ENCODE measurements at places on chromosomes 16 and 17.
A peak's percentile ranks its signal among the peaks of the same experiment; 100 is the strongest.

DNA sequence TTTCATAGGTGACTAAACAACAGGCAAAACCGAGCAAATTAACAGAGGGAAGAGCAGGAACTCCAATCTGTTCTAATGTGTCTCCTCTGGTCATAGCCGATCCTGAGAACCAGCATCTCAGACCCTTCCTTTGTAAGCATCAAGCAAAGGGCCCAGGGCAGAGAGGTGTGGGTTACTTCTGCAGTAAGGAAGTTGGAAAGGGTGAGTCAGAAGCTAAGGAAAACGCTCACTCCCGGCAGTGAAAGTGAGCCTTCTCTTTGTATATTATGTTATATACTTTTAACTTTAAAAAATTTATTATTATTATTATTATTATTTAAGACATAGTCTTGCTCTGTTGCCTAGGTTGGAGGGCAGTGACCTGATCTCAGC lies 77.7 kb downstream of the MRM3 start:
- DNase-seq = no peak

- DNase-seq = no peak
Measured at GRCh38 chr17:58344047-58344790, 7.8 kb downstream of the SUPT4H1 start.

DNA sequence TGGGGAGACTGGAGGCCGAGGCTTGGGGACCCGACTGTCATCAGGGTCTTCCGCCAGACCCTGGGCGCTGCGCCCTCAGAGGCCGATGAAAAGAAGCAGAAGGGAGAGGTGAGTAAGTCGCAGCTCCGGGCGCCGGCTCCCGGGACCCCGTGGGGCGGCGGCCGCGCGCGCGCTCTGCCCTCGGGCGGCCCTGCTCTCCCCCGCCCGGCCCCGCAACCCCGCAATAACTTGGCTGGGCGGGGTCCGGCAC lies 392 bp upstream of the ABHD15 start:
- DNase-seq = no peak

DNA sequence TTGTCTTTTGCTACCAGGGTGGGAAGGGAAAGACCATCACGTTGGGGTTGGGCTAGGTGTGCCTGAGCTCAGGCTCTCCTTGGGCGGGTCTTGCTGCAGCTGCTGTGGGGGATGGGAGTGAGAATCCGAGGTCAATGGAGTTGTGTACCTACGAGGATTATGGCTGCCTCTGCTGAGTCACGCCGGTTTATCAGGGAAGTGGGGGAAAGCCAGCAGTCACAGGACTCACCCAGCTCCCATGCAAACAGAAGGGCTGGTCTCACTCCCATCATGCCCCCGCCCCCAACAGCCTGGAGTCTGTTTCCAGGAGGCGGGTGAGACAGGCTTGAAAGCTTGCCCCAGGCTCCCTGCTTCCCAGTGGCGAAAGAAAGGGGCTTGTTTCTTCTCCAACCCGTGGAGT lies 1259.0 kb upstream of the GOT2 start:
- peak; percentile 22 for DNase-seq

DNA sequence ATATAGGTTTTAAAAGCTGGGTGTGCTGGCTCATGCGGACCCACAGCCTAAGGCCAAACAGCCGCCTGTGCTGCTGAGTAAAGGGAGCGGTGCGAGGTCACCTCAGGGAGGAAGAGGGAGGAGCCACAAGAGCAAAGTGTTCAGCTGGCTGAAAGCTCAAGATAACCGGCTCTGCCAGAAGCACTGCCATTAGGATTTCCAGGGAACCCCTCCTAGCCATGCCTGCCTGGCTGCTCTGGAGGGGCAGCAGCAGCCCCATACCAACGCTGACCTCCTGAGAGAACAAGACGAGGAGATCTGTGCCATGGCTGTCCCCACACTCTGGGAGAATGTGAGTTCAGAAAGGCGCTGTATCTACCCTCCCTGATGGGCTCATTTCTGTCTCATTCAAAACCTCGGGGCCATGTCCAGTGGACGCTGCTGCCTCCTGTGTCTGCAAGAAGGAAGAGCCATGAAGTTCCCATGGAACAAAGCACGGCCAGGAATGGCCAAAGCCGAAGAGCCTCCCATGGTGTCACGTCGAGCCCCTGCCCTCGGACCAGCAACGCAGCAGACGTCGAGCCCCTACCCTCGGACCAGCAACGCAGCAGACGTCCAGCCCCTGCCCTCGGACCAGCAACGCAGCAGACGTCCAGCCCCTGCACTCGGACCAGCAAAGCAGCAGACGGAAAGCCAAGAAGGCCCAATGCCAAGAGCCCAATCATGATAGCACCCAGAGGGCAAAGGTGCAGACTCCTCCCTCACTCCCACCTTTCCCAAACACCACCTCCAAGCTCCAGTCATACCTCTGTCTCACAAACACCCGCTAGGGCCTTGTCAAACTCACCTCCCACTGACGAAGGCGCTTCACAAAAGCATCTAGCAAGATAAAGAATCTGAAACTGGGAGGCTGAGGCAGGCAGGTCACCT lies 107.0 kb downstream of the ANKRD11 start:
- peak; percentile 42 for DNase-seq

DNA sequence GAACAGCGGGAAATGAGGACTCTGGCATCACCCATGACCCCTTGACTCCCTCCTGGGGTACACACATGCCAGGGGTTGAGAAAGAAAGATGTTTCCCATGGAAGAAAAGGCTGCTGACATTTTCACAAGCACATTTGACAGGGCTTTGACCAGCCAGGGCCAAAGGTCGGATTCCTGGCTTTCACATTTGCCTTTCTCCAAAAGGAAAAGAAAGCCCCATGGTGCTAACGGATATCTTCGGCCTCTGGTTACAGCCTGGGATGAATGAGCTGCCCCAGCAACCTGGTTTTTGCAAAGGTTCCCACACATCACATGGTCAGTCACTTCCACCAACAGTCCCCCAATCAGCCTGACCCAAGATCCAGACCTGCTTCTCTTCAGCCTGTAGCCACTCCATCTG lies 478.2 kb upstream of the CDH11 start:
- no peak for DNase-seq

- no peak for DNase-seq
Measured at GRCh38 chr16:73161977-73162376, 114.0 kb upstream of the ZFHX3 start.

DNA sequence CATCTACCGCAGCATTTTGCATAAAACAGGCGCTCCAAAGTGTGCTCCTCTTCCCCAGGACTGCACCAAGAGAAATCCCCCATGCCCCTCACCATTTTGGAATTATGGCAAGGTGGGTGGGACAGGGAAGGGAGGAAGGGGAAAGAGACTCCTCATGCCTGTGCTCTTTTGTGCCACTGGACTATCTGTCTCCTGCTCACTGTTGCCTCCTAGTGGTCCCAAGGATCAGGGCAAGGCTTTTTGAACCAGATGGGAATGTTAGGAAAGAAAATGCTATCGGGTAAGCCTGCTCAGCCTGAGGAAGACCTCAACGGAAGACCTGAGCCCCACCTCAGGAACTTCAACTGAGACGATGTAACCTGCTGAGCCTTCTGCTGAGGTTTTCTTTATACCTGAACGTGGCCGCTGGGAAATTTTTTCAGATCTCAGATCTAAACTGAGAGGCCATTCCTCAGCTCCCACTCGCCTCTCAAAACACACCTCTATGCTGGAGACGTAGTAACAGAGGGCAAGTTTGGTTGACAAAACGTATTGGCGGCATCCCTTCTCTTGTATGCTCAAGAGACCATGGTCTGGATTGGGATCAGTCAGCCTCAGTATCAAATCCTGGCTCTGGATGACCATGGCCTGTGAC lies 58.3 kb downstream of the SPACA3 start:
- peak; percentile 83 for DNase-seq

DNA sequence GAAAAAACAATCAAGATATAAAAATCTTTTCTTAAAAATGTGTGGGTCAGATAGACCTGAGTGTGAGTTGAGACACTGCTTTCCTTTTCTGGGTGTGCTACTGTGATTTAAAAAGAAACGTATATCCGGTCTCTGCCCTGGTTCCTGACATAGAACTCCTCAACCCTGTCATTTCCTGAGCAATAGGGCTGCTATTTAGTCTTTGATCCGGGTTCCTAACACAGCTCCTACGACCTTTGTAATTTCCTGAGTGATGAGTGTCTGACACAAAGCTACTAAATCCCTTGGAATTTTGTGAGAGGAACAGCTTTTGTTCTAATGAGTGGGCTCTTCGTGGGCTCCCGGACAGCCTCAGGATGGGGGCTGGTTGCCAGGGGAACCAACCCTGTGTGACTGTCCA lies 93.9 kb upstream of the FA2H start:
- peak; percentile 5 for DNase-seq

- peak; percentile 95 for DNase-seq
Measured at GRCh38 chr17:40317345-40317873, 8.4 kb downstream of the RARA start.

- peak; percentile 92 for DNase-seq
Measured at GRCh38 chr17:6755281-6755680, 565 bp upstream of the XAF1 start.

DNA sequence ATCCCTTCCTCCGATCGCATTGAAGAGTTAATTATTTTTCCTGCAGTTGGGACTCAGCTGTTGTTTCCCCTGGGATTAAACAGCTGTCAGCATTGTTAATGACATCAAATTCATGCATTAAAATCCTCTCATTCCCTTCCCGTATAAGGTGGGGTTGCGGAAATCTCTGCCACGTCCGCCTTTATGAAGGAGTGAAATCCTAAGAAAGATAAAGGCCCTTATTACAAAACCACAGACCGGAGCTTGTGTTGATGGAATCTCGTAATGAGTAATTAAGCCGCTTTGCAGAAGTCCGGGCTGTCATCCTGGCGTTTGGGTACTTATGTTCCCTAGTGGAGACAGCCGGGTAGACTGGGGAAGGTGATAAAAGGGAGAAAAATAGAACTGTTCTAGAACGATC lies 627.6 kb downstream of the MAF start:
- peak; percentile 96 for DNase-seq

- no peak for DNase-seq
Measured at GRCh38 chr17:45227101-45227925, 5.6 kb downstream of the FMNL1 start.

DNA sequence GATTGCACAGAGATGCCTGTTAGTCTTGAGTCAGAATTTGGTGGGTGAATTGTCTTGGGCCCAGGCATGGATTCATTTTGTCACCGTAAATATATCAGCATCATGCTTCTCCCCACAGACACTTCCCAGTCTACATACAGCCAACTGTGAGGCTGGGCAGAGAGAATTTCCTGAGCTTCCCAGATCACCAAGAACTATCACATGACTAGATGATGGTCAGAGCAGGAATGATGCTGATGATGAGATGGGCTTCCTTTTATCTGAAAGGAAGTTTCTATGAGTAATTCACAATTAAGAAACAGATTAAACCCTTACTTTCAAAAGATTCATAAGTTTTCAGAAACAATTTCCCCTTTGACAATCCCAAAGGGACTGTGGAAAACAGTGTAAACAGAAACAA lies 323 bp upstream of the KRTAP9-9 start:
- DNase-seq = no peak
